Frontal cortex (tissue), 4 donors: ENCODE measurements at places on chromosomes 6 and 20. TPM values are rescaled to one million over a fixed set of nuclear protein-coding genes. Genes with fewer than 3 reads are reported as not detected.

DNA sequence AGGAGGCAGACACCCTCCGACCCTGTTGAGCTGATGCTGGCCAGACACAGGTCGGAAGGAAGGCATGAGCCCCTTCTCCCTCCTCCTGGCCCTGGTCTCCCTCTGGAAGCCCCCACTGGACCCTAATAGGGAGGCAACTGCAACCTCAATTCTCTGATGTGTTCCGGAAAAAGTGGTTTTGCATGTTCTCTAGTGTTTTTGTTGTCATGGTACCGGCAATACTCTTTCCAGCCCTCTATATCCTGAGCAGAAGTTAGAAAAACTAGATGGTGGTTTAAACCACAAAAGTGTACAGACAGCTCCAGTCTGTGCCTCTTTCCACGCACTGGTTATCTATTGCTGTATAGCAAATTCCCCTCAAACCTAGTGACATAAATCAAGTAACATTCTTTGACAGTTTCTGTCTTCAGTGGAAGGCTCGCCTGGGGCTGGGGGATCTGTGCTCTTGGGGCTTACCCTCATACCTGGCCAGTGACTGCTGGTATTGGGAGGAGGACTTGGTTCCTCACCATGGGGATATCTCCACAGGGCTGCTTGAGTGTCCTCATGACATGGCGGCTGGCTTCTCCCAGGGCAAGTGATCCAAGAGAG lies 37.0 kb downstream of the SYTL3 start:
- DNase-seq = no peak

The CNKSR3 gene
- 4.1 TPM for total RNA-seq

DNA sequence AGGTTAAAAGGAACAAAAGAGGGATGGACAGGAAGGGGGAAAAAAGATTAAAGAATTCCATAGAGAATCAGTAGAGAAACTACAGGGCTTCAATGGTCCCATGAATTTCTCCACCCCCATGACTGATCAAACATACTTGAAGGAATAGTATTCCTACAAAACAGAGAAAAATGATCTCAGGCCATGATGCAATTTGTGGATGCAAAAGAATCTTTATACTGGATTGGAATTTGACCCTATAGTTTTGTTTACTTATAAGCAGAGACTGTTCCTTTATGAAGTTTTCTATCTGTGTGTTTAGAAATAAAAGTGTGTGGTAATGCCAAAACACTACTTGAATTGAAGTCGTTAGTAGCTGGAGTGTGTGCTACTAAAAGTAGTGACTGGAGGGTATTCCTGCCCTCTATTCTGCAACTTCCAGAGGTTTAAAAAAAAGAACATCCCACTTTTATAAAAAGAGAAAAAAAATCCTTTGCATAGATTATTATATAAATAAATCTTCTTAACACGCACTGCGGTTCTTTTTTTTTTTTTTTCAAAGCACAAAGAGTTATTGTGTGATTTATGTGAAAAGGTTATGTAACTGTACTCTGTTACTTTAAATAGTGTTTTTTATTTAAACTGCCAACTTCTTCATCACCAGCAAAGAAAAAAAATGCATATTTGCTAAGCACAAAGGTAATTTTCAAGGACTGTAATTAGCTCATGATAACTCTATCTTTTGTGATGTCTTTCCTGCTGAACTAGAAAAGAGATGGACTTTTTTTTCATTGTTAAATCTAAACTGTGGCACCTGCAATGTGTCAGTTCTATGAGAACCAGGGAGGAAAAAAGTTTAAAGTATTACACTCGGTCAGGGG lies 214.5 kb upstream of the CITED2 start:
- no peak for DNase-seq

DNA sequence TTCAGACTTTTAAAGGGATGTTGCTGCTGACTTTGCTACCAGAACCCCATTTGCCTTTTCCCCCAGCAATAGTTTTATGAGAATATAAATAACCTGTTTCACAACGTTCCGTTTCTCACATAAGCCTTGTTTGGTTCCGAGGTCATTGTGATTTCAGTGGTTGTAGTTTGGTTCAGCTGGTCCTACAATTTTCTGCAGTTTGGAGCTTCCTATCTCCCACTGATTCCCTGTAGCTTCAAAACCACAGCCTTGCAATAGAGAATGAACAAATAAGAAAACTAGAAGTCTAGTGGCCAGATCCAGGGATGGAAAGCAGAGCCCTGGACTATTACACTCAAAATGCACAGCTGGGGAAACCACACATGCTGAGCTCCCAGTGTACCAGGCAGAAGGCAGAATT lies 24.1 kb upstream of the SH3BGRL2 start:
- no peak for DNase-seq

The CALHM4 gene
- not detected for total RNA-seq

The XKR7 gene
- 9.8 TPM for total RNA-seq

- no peak for DNase-seq
Measured at GRCh38 chr20:58011106-58011946, 217.1 kb downstream of the ANKRD60 start.

DNA sequence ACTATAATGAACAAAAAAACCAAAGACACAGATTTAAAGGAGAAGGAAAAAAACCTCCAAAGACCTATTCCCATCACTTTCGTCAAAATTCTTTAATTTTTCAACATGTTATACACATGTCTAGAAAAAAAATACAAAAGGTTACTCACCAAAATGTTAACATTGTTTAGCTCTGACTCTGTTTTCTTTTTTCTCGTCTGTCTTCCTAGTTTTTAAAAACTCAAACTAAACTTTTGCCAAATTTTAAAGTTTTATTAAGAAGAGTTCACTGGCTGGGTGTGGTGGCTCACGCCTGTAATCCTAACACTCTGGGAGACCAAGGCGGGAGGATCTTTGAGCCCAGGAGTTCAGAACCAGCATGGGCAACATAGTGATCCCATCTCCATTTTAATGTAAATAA lies 10.8 kb downstream of the MCUR1 start:
- no peak for DNase-seq

DNA sequence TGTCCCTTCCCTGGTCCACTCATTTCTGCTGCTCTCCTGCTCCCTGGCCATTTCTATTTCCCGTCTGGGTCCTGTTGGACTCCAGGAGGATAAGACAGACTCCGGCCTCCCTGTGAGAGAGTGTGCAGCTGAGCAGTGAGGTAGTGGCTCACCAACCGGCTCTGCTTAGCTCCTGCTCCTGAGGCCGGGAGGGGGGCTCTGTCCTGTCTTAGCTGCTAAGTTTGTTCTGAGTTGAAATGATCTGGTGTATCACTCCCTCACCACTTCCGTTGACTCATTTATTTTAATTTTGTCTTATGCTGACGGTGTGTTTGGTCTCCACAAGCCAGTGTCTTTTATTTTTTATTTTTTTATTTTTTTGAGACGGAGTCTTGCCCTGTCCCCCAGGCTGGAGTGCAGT lies 148.5 kb upstream of the PDE10A start:
- DNase-seq = no peak

The SALL4 gene
- total RNA-seq = 0.41 TPM

GRCh38 chr6:87351583-87351982 lies 7.0 kb downstream of the C6orf163 start:
- DNase-seq = no peak

- DNase-seq = no peak
Measured at GRCh38 chr6:41373627-41373918, 38.2 kb downstream of the NCR2 start.
